ENCODE measurements at places on chromosomes 12 and 14.
A peak's percentile ranks its signal among the peaks of the same experiment; 100 is the strongest.

- DNase-seq, result peak; percentile 9
Observed at GRCh38 chr12:130870442-130871285, 1.2 kb upstream of the RAN start.

DNA sequence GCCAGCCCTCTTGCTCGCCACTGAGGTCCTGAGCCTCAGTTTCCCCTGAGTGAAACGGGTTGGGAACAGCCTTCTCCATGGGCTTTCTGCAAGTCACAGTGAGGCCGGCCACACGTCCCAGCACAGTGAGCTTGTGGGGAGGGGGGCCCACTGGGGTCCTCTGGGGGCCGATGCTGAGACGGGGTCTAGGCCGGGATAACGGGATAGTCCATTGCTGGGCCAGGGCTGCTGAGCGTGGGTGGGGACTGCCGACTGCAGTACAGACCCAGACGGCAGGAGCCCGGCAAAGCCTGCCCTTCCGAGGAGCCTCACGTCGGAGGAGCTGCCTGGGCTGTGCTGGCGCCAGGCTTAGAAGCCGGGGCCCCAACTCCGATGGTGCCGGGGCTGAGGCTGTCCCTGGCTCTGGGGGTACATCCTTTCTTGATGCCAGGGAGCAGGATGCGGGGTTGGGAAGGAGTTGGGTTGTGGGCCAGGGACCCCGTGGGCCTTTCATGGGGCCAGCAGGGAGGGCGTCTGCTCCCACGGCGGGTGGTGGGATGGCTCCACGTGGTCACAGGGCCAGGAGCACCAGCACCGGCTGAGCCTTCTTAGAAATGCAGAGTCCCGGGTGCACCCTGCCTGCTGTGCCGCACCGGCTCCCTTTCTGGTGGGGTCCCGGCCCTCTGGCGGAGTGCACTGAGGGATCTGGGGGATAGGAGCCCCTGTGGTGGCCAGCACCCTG, 24.2 kb downstream of the NOC4L start:
- no peak for DNase-seq

- DNase-seq, result no peak
Observed at GRCh38 chr12:57250541-57250940, 446 bp downstream of the STAC3 start.

DNA sequence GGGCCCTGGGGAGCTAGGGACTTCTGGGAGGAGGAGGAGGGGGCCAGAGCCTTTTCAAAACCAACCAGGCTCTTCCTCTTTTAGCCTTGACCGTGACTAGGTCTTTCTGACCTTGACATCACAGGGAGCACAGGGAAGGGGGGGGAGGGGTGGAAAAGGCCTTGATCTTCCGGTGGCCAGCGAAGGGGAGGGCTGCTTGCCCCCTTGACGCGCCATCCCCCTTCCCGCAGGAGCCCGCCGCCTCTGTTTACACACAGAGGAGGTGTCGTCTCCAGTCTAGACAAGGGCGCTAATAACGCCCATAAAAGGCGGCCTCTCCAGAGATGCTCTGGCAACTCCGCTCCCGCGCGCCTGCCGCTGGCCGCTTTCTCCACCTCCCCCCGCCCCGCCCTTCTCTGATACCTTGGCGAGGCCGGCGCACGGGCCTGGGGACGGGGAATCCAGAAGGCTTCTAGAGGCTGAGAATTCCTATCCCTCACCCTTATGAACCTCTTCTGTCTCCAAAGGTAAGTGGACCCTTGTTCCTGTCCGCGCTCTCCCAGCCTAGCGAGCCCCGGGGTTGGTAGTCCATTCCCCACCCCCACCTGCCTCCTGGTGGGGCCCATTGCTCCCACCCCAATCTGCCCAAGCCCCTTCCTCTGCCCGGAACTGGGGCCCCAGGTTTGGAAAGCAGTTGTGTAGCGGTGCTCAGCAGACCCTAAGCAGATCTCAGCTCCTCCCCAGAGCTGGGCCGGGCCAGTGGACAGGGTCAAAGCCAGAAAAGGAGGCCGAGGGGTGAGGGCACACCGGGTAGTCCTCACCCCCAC, 4.9 kb upstream of the HOXC12 start:
- DNase-seq, result no peak

DNA sequence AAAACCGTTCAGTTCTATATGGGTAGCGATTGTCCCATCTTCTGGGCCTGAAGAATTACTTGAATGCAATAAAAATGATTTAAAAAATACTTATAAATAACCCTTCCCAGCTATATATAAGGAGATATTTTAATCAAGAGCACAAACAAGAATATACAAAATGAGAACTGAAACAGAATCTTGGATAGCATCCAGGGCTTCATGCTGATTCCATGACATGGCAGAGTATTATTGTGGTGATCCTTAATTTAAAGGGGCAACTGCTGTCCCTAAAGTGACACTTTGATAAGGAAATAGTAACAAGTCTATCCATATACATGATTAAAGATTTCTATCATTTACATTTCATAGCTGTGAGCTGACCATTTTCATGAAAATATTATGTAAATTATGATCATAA, 18.8 kb downstream of the WBP11 start:
- no peak for DNase-seq

GRCh38 chr12:132206046-132206434, 61.8 kb downstream of the NOC4L start:
- DNase-seq, result no peak

DNA sequence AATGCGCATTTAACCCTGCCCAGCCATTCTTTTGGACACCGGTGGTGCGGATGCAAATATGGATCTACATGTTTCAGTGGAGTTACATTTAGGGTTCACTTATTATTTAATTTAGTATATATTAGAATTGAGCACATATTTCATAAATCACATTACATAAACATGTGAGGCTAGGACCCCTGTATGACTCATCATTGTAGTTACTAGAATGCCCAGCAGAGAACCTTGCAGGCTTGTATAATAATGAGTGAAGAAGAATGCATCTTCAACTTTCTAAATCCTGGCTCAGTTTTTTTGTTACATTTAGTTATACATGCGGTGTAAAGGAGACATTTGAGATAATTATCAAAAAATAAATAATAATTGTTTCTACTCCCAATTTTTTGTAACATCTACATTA, 369.0 kb downstream of the ATP23 start:
- DNase-seq, result no peak

Measured in nucleus accumbens (tissue), 56 donors.